ENCODE measurements at places on chromosomes 4 and X.

- no peak for DNase-seq
Observed at GRCh38 chrX:20352935-20353336, 86.2 kb upstream of the RPS6KA3 start.

- no peak for DNase-seq
Observed at GRCh38 chr4:177403746-177404145, 38.5 kb downstream of the AGA start.

DNA sequence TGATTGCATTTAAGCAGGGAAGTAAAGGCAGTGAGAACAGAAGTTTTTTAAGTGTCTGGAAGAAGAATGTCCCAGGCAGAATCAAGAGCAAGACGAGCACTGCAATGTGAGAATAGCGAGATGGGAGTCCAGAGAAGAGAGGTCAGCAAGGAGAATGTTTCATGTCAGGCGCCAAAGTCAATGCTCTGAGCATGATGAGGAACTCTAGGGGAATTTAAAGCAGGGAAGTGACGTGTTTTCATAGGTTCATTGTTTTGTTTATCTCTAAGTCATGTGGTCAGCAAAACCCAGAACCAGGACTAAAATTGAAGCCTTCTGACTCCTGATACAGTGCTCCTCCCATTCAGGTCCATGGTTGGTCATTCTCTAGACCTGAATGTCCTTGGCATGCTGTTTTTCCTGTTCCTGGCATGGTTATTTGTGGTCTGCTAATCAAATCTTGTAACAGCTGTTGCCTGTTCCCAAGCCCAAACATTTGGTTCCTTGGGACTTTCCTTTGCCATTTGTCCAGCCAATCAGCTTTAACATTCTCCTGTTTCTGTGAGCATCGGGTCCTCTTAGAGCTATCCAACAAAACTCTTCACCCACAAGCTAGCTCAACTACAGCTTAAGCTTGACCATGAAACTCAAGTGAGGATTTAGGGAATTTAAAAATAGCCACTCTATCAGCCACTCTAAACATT is 37.7 kb downstream of the PTCHD1 start:
- no peak for DNase-seq

DNA sequence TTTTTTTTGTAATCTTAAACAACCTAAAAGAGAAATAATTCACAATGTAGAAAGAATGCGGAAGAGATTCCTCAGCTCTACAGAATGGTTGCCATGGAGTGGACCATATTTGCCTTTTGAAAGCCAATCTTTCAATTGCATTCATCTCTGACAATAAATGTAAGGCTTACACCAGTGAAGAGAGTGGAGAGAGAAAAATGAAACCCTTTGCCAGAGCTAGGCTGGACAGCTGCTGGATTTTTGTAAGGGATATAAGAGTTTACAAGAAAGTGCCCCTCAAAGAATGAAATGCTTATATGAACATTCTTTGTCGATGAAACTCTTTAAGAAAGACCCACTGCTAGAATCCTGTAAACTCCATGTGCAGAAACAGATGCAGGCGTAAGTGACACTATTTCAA is 66.0 kb upstream of the FAT1 start:
- no peak for DNase-seq

GRCh38 chrX:51641421-51642021 is 22.8 kb upstream of the CENPVL3 start:
- DNase-seq, result peak; percentile 42

DNA sequence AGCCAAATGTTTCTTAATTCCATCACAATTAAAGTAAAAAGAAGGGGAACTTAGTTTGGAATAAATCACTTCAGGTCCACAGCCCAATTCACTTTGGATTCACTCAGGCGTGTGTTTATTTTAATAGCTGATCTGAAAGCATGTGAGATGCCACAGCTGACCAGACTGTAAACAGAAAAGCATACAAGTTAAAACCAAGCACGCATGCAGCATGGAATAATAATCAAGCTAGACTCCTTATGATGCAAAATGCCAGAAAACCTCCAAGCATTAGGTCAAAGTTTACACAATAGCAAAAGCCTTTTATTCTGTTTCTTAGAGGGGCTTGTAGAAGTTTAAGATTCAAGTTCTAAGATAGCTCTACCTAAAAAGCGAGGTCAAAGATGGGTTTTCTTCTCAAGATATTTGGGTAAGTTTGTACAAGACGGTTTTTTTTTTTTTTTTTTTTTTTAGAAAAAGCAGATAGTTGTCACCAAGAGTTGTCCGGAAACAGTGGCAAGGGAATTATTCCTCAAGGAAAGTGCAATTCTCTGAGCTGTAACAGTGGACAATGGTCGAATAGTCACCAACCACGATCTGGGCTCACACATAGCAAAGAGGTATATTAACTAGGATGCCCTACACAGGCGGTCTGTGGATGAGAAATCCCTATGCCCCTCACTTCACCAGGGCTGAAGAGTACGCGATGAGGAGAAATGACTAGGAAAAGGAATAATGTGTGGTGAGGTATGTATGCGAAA is 763 bp upstream of the PRRG1 start:
- DNase-seq, result no peak

- DNase-seq, result no peak
Observed at GRCh38 chr4:25310803-25311166, 1.8 kb upstream of the ZCCHC4 start.

DNA sequence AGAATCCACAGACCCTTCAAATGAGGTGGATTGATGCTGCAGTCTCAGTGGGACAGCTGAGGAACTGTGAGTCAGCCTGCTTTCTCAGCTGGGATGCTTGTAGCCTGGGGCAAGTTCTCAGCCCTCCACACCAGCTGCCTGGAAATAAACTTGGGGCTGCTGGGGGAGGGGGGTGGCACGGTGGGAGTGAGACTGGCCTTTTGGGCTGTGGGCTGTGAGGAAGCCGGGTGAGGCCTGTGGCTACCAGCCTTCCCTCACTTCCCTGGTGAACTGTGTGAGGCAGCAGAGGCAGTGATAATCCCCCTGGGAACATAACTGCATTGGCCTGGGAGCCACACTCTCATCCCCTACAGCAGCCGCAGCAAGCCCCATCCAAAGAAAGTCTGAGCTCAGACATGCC is 114.5 kb upstream of the GUCY1A1 start:
- DNase-seq, result no peak

DNA sequence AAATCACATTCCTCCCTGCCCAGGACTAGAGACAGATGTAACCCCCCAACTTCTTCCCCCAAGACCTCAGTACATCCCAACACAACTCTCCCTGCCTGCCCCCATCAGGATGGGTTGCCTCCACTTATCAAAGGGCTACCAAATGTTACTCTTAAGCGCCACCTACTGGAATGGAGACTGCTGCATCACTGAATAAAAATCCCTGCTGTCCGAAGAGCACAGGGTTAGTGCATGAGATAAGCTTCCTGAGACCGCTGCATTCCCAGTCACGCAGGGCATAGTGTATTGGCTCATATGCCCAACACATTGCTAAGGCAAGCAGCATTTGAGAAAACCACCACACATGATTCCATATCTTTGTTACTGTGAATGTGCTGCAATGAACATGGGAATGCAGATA is 544.5 kb downstream of the PPP4R3C start:
- no peak for DNase-seq

- no peak for DNase-seq
Observed at GRCh38 chrX:131739823-131740222, 195.9 kb downstream of the OR13H1 start.

DNA sequence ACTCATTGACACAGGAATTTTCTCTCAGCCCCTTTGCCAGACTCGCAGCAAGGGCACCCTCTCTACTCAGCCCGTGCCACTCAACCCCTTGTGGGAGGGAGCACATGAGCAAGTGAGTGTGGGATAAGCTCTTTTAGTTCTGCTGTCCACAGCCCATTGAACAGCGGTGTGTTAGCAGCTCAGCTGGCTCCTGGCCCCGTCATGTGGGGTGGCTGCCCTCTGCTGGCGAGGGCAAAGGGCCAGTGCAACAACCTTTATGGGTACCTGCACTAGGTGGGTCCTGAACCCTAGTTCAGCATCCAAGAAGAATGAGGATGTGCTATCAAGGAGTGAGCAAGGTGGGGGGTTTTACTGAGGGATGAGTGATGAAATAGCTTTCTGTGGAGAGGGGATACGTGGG is 85.0 kb upstream of the ZNF81 start:
- DNase-seq, result peak; percentile 18

GRCh38 chr4:150363721-150364688 is 217.9 kb upstream of the MAB21L2 start:
- no peak for DNase-seq

- no peak for DNase-seq
Observed at GRCh38 chrX:276581-277201, 4.5 kb upstream of the PLCXD1 start.

- DNase-seq, result no peak
Observed at GRCh38 chr4:40844261-40844660, 94.5 kb downstream of the NSUN7 start.

GRCh38 chrX:75623535-75623934 is 100.7 kb upstream of the ZDHHC15 start:
- DNase-seq, result peak; percentile 8

- peak; percentile 77 for DNase-seq
Observed at GRCh38 chr4:8267077-8267476, 2.5 kb upstream of the HTRA3 start.

DNA sequence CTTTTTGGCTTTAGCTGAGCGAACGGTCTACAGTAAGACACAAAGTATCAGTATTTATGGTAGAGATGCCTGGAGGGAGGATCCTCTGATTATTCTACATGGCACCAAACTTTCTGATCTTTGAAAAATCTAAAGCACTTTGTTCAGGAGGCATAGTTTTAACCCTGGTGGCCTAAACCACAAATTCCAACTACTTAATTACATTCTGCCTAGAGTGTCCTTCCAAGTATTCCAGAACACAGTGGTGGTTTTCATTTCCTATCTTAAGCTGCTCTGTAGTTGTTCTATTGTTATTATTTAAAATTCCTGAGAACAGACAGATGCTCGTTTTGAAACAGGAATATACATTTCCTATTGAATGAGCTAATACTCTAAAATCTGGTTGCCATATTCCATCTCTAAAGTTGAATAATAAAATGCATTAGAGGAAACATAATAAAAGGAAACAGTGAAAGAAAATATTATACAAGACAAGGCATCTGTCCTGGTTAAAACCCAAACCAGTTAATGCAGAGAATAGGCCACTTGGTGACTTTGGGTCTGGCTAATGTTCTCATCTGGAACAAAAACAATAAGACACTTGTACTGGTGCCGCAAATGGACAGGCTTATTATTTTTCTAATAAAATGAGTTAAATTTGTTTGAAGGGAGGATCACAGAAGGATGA is 657.4 kb downstream of the SPRY1 start:
- no peak for DNase-seq

GRCh38 chr4:127450276-127450675 is 182.5 kb upstream of the INTU start:
- DNase-seq, result no peak

GRCh38 chr4:104866809-104867208 is 279.9 kb upstream of the TET2 start:
- no peak for DNase-seq

- no peak for DNase-seq
Observed at GRCh38 chr4:94650134-94650495, 107.6 kb upstream of the BMPR1B start.

DNA sequence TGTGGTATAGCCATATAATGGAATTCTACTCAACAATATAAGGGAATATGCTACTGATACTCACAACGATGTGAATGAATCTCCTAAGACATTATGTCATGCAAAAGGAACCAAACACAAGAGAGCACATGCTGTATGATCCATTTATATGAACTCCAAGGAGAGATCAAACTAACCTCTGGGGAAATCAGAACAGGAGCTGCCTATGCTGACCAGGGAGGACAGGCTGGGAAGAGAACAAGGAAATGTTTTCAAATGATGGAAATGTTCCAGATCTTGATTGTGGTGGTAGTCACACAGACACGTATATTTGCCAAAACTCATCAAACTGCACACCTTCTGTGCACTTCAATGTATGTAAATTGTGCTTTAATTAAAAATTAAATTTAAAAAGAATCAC is 175.3 kb downstream of the BCOR start:
- no peak for DNase-seq

DNA sequence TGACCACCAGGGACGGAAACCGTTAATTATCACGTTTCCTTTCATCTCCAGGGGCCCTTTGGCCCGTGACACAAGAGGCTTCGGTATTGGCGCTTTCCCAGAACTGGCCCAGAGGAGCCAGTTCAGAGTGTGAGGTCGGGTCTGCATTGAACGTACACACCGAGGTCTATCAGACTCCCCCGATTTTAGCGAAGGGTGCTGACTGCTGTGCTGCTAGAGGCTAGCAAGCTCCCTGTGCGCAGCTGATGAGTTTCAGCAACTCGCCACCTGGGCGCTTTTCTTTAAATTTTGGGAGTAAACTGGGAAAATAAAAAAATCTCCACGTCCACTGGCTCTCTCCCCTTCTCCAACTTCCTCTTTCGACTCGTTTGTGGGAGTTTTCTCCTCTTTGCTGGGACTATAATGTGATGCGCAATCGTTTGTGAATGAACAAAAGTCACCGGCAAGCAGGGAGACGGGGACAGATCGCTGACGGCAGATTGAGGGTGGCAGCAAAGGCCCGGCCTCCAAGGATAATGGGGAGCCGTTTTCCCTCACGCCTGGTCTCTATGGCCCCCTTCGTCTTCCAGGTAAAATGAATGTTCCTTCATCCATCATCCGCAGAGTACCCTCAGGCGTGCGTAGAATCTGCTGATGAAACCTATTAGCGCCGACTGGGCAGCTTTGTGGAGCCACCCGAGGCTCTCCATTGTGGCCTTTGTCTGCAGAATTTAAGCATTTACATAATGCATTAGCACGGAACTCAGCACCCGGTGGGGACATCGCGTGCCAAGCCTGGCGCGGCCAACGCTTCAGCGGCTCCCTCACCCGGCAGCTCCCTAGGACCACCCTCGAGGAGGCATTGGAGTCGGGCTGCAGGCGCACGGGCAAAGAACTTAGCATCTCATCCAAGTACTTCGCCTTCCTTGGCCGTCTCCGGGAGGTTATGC is 1.6 kb upstream of the LRAT start:
- DNase-seq, result no peak

- DNase-seq, result no peak
Observed at GRCh38 chr4:48633657-48634056, 143.6 kb downstream of the ZAR1 start.

DNA sequence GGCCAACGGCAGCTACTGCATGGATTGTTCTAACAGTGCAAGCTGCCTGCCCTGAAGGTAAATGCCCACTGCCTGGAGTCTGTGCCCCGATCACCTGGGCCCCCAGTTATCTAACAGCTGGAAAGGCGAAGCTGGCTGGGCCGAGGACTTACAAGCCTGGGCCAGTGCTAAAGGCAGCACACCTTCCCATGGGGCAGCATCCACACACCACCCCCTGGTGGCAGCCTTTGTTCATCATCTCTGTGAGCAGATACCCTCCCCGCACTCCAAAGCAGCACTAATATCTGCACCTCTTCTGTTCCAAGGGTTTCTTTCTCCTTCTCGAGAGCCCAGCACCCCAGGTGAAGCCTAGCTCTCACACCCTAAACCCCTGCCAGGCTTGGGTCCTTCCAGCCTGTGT is 7.6 kb downstream of the SLC2A9 start:
- no peak for DNase-seq

GRCh38 chrX:150688911-150689451 is 4.2 kb upstream of the MTMR1 start:
- DNase-seq, result no peak

Data from hematopoietic multipotent progenitor cell (in vitro differentiated cells).